Activated CD4-positive, alpha-beta T cell treated with anti-CD3 and anti-CD28 coated beads for 36 hours (primary cell): ENCODE measurements at places on chromosomes 13 and 19. TPM values are rescaled to one million over a fixed set of nuclear protein-coding genes. Genes with fewer than 3 reads are reported as not detected.

DNA sequence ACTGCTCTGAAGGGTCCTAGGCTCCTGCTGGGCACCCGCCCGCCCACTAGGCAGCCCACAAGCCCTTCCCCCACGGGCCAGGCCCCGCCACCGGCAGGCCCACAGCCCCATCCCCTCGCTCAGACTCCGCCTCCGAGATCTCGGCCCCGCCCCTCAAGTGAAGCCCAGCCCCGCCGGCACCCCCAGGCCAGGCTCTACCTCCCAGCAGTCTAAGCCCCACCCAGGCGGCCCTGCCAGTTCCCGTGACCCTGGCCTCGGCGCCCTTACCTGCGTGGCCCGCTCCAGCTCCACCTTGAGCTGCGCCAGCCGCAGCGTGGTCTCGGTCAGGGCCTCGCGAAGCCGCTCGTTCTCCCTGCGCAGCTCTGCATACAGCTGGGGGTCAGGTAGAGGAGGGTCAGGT is 16.3 kb downstream of the EPS8L1 start:
- H3K27ac ChIP-seq, result no peak overlapping the region
- peak; percentile 27 for DNase-seq
- peaks cover 16% of the 10 kb centered on the region for H3K4me1 ChIP-seq
- no peak overlapping the region for H3K4me3 ChIP-seq
- peaks cover 38% of the 10 kb centered on the region for H3K36me3 ChIP-seq
- H3K27me3 ChIP-seq, result peaks cover 16% of the 10 kb centered on the region

DNA sequence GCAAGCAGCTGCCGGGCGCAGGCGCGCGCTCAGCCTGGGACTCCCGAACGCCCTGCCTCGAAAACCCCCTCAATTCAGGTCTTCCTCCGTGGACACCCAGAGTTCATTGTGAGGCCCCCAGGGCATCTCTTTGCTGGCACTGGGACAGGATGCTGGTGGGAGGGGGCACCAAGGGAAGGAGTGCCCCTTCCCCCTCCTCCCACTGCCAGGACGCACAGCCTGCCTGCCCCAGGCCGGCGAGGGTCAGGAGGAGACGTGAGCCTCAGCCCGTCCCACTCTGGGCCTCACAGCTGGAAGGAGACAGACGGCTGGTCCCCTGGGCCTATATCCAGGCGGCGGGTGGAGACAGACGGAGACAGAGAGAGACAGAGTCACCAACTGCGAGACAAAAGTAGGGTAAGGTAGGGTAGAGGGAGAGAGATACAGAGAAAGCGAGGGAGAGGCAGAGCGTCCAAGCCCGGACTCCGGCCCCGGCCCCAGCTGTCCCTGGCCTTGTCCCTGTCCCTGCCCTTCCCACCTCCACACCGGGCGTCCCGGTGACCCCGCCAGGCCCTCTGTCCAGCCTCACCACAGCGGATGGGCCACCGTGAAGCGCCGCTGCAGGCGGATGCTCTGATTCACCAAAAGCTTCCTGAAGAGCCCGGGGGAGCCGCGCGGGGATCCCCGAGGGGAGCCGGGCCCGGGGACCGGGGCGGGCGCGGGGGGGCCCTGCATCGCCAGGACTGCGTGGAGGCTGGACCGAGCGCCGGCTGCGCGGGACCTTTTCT is at the start of gene PDE4C:
PDE4C (minus strand) TSS at position 737 of the 767 bp plus-strand sequence; CDS start at position 714, 23 bp downstream.
- H3K27me3 ChIP-seq, result peaks cover 57% of the 10 kb centered on the region
- no peaks in the 10 kb centered on the region for H3K36me3 ChIP-seq
- peaks cover 20% of the 10 kb centered on the region for H3K4me1 ChIP-seq

DNA sequence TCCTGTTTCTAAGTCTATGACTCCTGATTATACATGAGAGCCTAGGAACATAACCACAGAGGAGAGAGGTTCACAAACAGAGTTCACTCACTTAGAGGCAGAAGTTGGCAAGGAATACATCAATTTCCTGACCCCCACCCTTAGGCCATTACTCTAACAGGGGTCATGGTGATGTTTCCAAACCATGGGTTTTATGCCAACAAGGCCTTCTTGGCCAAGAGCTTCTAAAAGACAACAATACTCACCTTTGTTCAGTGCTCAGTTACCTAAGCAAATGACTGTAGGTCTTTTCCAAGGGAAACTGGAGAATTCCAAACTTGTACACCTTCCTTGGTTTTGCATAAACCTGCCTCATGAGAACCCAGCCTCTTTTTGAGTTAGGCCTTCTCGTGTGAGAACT is 52.6 kb downstream of the ERICH4 start:
- no peaks in the 10 kb centered on the region for H3K4me1 ChIP-seq
- H3K27ac ChIP-seq, result no peak overlapping the region
- no peak overlapping the region for H3K4me3 ChIP-seq

- DNase-seq, result no peak
- H3K27ac ChIP-seq, result no peak overlapping the region
- H3K27me3 ChIP-seq, result no peaks in the 10 kb centered on the region
- no peak overlapping the region for H3K4me3 ChIP-seq
Observed at GRCh38 chr19:32022731-32023563, 322.5 kb upstream of the ZNF507 start.

Gene ZNF726
- 20.2 TPM for total RNA-seq
